WTC11 (cell line): ENCODE measurements at places on chromosomes 11 and 22. TPM values are rescaled to one million over a fixed set of nuclear protein-coding genes. Genes with fewer than 3 reads are reported as not detected.

OR2AG2 gene
- 0.09 to 0.21 TPM (median 0.17 TPM) in 3 replicates for total RNA-seq

FAM180B gene
- total RNA-seq: 0.16 to 0.28 TPM in 2 of 3 replicates, not detected in the other

BBS1 gene
- total RNA-seq: 22.9 to 26.8 TPM (median 24.1 TPM) in 3 replicates

LARGE2 gene
- total RNA-seq: 124 to 132 TPM (median 126 TPM) in 3 replicates

OPCML gene
- total RNA-seq: 1.5 to 1.8 TPM (median 1.7 TPM) in 3 replicates

SLC25A18 gene
- 0.69 to 2.1 TPM (median 1.0 TPM) in 3 replicates for total RNA-seq

OR10G8 gene
- total RNA-seq: not detected in 3 replicates

GRIA4 gene
- total RNA-seq: 11.4 to 20.0 TPM (median 17.9 TPM) in 3 replicates

SCGB2A2 gene
- total RNA-seq: not detected in 3 replicates

PDE3B gene
- 9.4 to 9.6 TPM (median 9.5 TPM) in 3 replicates for total RNA-seq

SCUBE1 gene
- 6.9 to 9.6 TPM (median 7.8 TPM) in 3 replicates for total RNA-seq

TRIM64 gene
- not detected in 3 replicates for total RNA-seq

CECR2 gene
- 110 to 111 TPM (median 110 TPM) in 3 replicates for total RNA-seq

DCHS1 gene
- 11.5 to 14.2 TPM (median 12.6 TPM) in 3 replicates for total RNA-seq

PSMD13 gene
- 144 to 148 TPM (median 147 TPM) in 3 replicates for total RNA-seq

UBQLN3 gene
- total RNA-seq: not detected in 3 replicates

CDC42BPG gene
- total RNA-seq: 14.9 to 21.6 TPM (median 17.3 TPM) in 3 replicates

OR10A2 gene
- total RNA-seq: not detected in 3 replicates

OR5A1 gene
- total RNA-seq: not detected in 3 replicates

SIRT3 gene
- 19.2 to 21.0 TPM (median 20.5 TPM) in 3 replicates for total RNA-seq

VPREB1 gene
- not detected in 3 replicates for total RNA-seq

OR8G1 gene
- not detected in 3 replicates for total RNA-seq

UPK3A gene
- total RNA-seq: 0.23 to 0.62 TPM (median 0.37 TPM) in 3 replicates

BEST1 gene
- 0.17 to 0.32 TPM (median 0.21 TPM) in 3 replicates for total RNA-seq

HORMAD2 gene
- total RNA-seq: not detected in 3 replicates

ZP1 gene
- total RNA-seq: not detected in 3 replicates

SYT8 gene
- total RNA-seq: 0.37 TPM in 1 of 3 replicates, not detected in the others
